ENCODE measurements at places on chromosomes 16 and 17. TPM values are rescaled to one million over a fixed set of nuclear protein-coding genes. Genes with fewer than 3 reads are reported as not detected.

DNA sequence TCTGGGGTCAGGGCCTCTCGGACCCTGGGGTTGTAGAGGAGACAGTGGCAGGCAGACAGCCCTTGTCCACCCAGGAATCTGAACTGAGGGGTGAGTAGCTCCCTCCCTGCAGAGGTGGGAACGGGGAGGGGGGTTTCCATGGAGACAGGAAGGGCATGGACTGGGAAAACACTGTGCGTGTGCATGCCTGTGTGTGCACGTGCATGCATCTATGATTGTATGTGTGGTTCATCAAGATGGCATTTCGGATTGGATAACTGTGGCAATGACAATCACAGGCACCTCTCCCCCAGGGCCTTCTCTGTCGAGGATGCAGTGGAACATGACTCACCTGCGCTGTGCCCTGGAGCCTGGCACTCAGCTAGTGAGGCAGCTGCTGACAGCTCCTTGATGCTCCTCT lies 6.1 kb upstream of the CD300C start:
- DNase-seq: no peak

DNA sequence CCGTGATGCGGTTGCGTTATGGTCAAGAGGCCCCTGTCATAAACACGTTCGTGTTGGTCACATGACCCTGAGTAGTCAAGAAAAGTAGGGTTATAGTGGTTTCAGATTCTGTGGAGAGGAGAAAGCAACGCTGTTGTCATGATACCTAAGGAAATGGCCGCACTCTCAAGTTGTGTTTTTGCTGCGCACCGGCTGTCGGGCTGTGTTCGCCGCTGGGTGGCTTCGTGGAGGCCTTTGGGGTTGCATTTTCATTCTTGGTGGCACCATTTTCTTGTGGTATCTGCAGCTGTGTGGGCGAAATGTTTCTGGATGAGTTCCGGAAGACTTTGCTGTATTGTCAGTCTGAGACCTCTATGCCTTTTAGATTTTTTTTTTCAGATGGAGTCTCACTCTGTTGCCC lies 35.0 kb downstream of the DEF8 start:
- DNase-seq: no peak

GRCh38 chr16:86343796-86344585 lies 166.3 kb upstream of the FOXF1 start:
- DNase-seq: no peak

GRCh38 chr16:68005786-68006286 lies 6.6 kb upstream of the DPEP2 start:
- no peak for DNase-seq

The KRTAP4-3 gene
- not detected for total RNA-seq

GRCh38 chr16:10266809-10267208 lies 84.6 kb upstream of the GRIN2A start:
- peak; percentile 54 for DNase-seq

The RHBDL1 gene
- 1.3 TPM for total RNA-seq

The NPIPB4 gene
- 67.4 TPM for total RNA-seq

GRCh38 chr16:75272097-75272551 lies 20.7 kb upstream of the BCAR1 start:
- peak; percentile 28 for DNase-seq
